ENCODE measurements at places on chromosomes 12 and 14. TPM values are rescaled to one million over a fixed set of nuclear protein-coding genes. Genes with fewer than 3 reads are reported as not detected.

Gene CLEC9A
- 0.29 TPM for polyA plus RNA-seq

Gene ADAM20
- not detected for polyA plus RNA-seq

Gene RFX4
- polyA plus RNA-seq = not detected

Gene GNB3
- 5.1 TPM for polyA plus RNA-seq

Gene KRT74
- not detected for polyA plus RNA-seq

GRCh38 chr12:93184672-93185368 is 192.9 kb upstream of the NUDT4 start:
- no peak for DNase-seq

GRCh38 chr14:70771781-70772212 is 37.5 kb downstream of the MAP3K9 start:
- no peak for DNase-seq
